CD4-positive, alpha-beta T cell treated with Interleukin-17A for 1 hour (primary cell): ENCODE measurements at places on chromosomes 6 and 20.

DNA sequence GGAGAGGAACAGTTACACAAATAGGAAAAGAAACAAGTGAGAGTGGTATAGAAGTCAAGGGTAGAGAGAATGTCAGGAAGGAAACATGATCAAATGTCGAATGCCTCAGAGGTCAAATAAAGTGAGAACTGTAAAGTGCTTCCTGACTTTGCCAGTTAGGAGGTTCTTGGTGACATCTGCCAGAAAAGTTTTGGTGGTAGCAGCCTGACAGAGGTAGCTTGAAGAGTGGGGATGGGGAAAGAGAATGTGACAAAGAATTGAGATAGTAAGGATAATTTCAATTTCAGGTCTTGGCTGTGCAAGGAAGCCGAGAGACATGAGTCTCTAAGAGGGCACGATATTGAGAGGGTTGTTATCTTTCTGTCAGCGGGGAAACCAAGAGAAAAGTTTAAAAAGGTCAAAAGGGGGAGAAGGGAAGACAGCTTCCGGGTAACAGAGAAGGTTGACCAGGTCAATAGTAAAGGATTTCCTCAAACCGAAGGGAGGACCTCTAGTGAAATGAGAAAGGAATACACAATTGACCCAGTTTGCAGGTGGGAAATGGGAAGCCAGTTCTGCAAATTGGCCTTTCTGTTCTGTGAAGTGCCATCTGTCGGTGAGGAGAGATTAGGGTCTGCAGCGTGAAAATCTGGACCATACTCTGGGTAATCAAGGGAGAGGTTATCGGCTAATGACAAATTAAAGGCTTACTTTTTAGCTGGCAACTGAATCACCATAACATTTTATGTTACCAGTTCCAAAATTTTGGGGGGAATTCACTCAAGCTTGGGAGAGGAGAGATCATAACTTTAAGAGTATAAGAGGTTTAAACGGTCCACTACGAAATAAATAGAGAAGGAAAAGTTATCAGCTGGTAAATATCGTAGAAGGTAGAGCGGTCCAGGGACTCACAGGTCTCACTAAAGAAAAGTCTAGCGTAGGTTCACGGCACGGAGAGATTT, 973 bp upstream of the BRD2 start:
- peak; percentile 65 for DNase-seq

- peak; percentile 89 for DNase-seq
Measured at GRCh38 chr6:31546339-31546957, at the start of gene ATP6V1G2. Gene ATP6V1G2, minus strand, starts transcription at chr6:31546608. Its CDS starts 49 bp downstream, at chr6:31546559.

- DNase-seq, result no peak
Measured at GRCh38 chr6:163773646-163774045, 359.1 kb downstream of the QKI start.

GRCh38 chr6:146289816-146290588, 253.6 kb upstream of the RAB32 start:
- no peak for DNase-seq

- no peak for DNase-seq
Measured at GRCh38 chr6:74479960-74480359, 725.9 kb downstream of the COL12A1 start.

- peak; percentile 53 for DNase-seq
Measured at GRCh38 chr6:15023448-15023847, 222.4 kb upstream of the JARID2 start.

GRCh38 chr6:109791301-109791700, 100.2 kb downstream of the FIG4 start:
- DNase-seq, result no peak

GRCh38 chr6:147904416-147904815, 395.9 kb downstream of the SAMD5 start:
- DNase-seq, result no peak

DNA sequence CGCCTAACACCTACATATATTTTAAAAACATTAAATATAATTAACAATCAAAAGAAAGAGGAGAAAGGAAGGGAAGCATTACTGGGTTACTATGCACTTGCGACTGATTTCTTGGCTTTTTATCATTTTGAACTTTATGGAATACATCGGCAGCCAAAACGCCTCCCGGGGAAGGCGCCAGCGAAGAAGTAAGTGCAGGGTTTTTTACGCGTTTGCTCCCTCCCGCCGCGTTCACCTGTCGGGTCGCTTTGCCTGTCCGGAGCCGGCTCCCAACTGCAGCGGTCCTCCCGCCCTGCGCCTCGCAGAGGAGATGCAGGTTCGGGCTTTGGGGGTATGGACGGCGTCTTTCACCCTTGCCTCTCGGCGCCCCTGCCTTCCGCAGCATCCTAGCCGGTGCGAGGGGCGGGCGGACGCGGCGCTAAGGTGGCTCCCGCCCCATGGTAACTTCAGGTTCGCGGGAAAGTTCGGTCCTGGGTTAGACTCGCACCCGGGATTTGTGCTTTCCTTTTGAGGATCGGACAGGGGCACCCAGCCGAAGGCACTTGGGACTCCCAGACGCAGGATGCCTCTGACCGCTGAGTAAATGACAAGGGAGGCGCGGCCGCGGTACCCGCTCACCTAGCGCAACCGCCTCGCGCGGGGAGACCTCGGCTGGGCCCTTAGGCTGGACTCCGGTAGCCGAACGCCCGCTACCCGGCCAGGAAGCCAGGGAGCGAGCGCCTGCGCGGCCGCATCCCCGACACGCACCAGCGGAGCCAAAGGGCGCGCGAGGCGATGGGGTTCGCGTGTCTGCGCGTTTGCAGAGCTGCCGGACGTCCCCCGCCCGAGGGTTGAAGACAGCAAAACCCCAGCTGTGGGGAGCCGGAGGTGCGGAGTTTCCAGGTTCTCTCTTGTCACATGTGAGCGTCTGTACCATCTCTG, 891 bp downstream of the RSPO3 start:
- no peak for DNase-seq

DNA sequence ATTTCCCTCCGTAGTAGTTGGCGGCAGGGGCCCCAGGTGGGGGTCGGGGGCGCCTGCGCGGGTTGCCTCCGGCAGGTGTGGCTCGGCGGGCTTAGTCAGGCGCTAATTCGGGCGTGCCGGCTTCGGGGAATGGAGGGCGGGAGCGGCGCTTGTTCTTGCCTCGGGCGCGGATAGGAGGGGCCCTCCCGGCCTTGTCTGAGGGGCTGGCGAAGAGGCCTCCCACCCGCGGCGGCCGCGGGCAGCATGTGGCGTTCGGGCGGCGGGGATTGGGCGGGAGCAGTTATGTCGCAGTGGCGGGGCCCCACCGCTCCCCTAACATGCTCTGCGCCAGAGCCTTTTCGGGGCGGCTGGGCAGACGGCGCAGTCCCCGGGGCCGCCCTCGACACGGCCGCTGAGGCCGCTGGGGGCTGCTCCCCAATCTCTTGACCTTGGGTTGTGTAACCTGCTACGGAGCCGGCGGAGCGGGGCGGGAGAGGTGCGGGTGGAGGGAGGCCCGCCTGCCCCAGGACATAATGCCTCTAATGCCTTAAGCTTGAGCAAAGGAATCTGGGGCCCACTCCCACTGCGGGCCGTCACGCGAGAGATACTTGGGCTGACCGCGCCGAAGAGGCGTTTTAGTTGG, 1.1 kb downstream of the AMD1 start:
- DNase-seq, result peak; percentile 66

GRCh38 chr20:8471465-8471864, 339.4 kb downstream of the PLCB1 start:
- DNase-seq, result no peak

- DNase-seq, result no peak
Measured at GRCh38 chr6:5610640-5611039, 349.3 kb downstream of the FARS2 start.

GRCh38 chr6:45850378-45851033, 165.2 kb downstream of the CLIC5 start:
- no peak for DNase-seq

GRCh38 chr20:647479-648019, 5.5 kb downstream of the SRXN1 start:
- DNase-seq, result no peak

- no peak for DNase-seq
Measured at GRCh38 chr20:61026731-61027130, 225.3 kb upstream of the CDH4 start.

GRCh38 chr20:60687213-60687612, 564.8 kb upstream of the CDH4 start:
- no peak for DNase-seq

- no peak for DNase-seq
Measured at GRCh38 chr6:163066200-163066599, 338.4 kb downstream of the PACRG start.

- no peak for DNase-seq
Measured at GRCh38 chr6:137743493-137743892, 123.6 kb upstream of the TNFAIP3 start.

DNA sequence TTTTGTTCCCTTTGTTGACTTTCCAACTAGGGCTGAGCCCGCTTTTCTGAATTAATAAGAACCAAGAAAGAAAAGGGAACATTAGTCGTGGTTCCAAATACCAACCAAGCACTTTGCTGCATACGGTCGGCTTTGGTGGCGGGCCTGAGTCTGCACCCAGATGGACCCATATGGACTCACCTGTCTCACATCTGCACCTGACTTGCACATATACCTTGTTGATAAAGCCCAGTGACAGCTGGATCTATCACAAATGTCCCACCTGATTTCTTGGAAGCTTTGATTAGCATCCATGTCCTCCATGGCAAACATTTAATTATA, 39.0 kb downstream of the TPD52L1 start:
- DNase-seq, result no peak

GRCh38 chr6:122755901-122756300, 23.6 kb upstream of the FABP7 start:
- DNase-seq, result no peak

- no peak for DNase-seq
Measured at GRCh38 chr6:1297746-1298145, 14.2 kb upstream of the FOXQ1 start.

DNA sequence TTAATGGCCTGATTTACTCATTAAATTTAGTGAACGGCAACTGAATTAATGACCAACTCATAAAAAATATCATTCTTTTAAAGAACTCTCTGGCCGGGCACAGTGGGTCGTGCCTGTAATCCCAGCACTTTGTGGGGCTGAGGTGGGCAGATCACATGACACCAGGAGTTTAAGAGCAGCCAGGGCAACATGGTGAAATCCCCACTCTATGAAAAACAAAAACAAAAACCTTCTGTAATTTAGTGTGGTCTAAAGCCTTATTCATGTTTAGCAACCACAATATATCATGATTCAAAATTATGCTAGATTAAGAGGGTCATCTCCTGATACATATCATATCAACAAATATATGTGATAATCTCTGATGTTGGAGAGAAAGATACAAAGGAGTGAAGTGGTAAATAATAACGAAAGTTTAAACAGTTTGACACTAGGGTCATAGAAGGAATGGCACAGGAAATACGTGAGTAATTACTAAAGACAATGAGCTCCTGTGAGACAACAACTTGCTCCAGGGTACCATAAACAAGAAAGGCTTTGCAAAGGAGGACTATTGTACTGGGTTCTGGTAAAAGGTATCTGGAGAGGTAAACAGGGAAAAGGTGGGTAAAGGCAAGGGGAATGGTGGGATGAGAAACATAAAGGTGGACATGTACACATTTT, 5.7 kb downstream of the ELOVL4 start:
- no peak for DNase-seq

- no peak for DNase-seq
Measured at GRCh38 chr6:38512211-38512610, 127.5 kb downstream of the BTBD9 start.

DNA sequence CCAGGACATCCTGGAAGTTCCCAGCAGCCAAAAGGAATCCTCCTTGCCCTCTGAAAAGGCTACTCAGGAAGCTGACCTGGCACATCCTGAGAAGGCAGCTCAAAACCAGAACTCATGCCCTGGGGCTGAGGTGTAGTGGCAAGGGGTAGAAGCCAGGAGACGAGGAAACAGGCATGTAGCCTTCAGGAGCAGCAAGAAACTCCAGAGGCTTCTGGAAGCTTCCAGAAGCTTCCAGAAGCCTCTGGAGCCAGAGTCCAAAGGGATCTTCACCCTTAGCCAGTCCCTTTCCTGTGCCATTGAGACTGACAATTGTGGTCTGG, 43.9 kb downstream of the BMP7 start:
- no peak for DNase-seq

DNA sequence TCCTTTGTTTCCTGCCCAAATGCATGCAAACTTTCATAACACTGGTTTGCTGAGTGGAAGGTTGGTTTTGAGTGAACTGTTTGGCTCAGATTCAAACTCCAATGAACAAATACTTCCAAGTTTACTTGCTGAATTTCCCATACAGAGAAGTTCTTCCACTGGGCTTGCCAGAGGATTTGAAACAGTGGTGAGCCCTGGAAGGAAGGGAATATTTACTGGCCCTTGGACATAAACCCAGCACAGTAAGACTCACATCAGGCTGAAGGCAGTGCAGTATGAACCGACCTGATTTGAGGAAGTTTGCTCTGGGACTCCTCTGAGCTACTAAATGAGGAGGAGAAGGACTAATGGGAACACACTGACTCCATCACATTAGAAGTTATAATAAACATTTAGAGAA, 3.8 kb downstream of the TRAF3IP2 start:
- DNase-seq, result no peak

DNA sequence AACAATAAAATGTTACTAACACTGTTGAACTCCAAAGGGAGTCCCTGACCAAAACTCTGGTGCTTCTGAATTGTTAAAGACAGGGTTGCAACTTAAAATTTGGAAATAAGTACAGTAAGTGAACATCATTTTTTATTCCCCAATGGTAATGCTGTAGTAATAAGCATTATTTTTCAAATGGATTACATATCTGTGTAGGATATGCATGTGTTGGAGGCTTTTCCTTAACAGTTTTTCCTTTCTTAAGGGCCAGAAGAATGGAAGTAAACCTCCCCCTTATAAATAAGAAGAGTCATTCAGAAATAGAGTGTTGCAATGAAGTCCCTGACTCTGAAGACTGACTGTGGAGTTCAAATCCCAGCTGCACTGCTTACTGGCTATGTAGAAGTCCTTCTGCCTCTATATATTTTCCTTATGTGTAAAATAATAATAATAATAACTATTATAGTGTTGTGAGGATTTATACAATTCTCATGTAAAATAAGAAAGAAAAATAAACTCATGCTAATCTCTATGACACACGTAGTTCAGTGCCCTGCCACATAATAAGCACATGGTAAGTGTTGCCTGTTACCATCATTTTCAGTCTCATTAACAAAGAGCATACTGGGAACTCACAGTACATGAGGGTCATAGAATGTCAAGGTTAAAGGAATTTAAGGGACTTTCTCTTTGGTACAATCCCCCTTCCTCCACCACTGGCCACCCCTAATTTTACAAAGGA, 129.8 kb upstream of the SMLR1 start:
- no peak for DNase-seq

GRCh38 chr6:147075381-147075780, 128.8 kb upstream of the STXBP5 start:
- DNase-seq, result no peak

DNA sequence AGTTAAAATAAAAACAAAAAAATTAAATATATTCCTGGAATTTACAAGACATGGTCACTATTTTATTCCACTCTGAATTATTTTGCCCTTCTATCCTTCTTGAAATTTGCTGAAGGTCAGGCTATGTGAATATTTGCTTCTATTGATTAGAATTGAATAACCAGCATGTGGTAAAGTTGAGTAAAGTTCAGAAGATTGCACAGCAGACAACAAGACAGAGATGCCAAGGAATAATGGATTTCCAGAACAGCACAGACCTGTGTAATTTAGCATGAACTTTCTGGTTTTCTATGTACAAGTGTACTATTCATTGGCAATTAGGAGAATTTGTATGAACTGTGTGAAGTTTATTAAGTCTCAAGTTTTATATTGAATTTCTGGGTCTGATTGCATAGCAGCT, 352.4 kb downstream of the TBC1D32 start:
- DNase-seq, result no peak

- DNase-seq, result no peak
Measured at GRCh38 chr6:38170666-38171355, 351.3 kb downstream of the ZFAND3 start.
